ENCODE measurements at places on chromosomes 11 and 22. TPM values are rescaled to one million over a fixed set of nuclear protein-coding genes. Genes with fewer than 3 reads are reported as not detected.

- no peak for DNase-seq
These were observed 14.3 kb downstream of the NPTXR start for GRCh38 chr22:38829485-38829884.

The MIAT gene
- total RNA-seq = 1.9 TPM

GRCh38 chr22:41782751-41783150 is 17.7 kb upstream of the CCDC134 start:
- DNase-seq = no peak

The SMDT1 gene
- total RNA-seq = 165 TPM

The ME3 gene
- 29.8 TPM for total RNA-seq

The KRTAP5-10 gene
- not detected for total RNA-seq

- DNase-seq = no peak
These were observed 21.0 kb downstream of the FLI1 start for GRCh38 chr11:128714881-128715280.

The ACR gene
- total RNA-seq = not detected

- DNase-seq = no peak
These were observed 89.2 kb downstream of the GALNT18 start for GRCh38 chr11:11532574-11532973.

DNA sequence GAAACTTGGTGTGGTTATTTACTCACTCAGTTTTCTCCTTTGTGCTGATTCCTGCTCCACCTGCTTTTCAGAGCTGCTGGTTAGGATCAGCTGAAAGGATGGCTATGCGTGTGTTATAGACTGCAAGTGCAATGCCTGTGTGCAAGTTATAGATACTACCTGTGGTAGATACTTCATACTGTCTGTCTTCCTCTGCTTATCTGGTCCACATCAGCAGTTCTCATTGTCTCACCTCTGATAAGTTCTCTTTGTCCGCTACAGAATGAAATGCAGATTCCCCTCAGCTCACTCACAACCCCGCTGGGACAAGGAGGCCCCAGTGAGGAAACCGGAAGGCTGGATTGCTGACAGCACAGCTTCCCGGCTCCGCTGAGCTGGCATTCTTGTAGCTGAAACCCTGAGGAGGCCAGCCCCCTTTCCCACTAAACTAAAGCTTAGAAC is 37.5 kb upstream of the LYVE1 start:
- DNase-seq = peak; percentile 71

The DLG2 gene
- total RNA-seq = 5.7 TPM

GRCh38 chr11:117670443-117670842 is 126.6 kb downstream of the DSCAML1 start:
- no peak for DNase-seq

GRCh38 chr11:61546663-61547062 is 34.2 kb downstream of the SYT7 start:
- DNase-seq = no peak

DNA sequence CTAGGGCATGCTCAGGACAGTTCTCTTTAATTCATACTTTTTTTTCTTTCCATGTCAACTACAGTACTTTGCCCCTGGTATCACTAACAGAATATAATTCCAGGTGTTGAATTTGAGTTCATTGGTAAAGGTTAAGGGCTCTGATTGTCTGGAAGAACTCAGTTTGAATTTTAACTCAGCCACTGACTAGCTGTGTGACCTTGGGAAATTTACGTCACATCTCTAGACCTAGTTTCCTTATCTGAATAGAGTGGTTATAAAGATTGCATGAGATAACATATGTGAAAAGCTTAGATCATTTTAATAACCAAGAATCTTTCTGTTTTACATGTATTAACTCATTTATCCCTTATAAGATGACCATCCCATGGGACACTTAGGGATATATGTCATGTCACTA is 15.8 kb upstream of the ZC3H12C start:
- DNase-seq = no peak

GRCh38 chr11:122851366-122851966 is 13.2 kb downstream of the CRTAM start:
- no peak for DNase-seq

DNA sequence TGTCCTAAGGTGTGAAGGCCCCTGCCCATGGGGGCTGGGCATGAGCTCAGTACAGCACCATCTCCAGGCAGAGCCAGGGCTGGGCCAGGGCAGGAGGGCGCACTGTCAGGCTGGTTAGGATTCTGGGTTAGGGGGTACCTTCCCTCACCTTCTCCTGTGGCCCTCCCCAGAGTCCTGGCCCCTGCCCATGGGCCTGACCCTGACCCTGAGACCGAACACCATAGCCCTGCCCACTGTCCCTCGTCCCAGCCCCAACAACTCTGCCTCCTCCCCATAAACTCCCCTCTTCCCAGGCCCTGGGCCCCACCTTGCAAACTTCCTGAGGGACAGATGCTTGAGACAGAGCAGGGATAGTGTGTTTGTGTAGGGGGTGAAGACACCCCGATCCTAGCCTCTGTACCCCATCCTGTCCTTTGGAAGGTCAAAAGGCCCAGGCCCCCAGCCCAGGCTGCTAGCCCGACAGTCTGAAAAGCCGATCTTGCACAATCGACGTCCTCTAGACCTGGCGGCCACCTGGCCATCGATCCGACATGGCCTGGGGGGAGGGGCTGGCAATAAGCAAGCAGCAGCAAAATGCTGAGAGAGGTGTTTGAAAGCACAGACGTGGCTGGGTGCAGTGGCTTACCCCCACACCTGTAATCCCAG is 2.7 kb upstream of the TMPRSS6 start:
- DNase-seq = no peak

DNA sequence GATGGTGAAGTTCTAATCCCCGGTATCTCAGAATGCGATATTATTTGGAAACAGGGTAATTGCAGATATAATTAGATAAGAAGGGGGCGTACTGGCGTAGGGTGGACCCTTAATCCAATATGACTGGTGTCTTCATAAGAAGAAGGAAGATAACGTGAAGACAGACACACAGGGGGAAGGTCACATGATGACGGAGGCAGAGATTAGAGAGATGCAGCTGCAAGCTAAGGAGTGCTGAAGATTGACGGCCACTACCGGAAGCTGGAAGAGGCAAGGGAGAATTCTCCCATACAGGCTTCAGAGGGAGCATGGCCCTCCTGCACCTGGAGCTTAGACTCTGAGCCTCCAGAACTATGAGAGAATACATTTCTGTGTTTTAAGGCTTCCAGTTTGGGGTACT is 54.8 kb downstream of the MIAT start:
- no peak for DNase-seq

GRCh38 chr11:113465786-113466185 is 9.4 kb downstream of the DRD2 start:
- DNase-seq = no peak

DNA sequence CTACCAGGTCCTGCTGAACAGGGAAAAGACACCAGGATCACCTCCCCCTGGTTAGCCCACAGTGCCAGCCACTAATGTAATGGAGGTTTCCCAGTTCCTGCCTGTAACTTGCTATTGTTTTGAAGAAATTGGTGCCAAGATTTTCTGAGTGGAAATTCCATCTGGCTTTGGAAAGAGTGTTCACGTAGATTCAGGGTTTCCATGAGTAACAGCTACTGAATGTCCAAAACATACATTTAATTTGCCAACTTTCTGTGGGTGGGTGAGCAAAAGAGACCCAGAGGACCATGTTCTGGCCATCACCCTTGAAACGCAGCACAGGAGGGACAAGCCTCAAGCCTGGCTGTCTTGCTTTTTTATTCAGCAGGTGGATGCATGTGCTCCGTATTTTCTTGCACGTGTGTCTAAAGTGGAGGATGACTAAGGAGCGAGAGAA is 8.8 kb upstream of the DKK3 start:
- DNase-seq = no peak

GRCh38 chr11:10993186-10993585 is 135.3 kb upstream of the ZBED5 start:
- DNase-seq = no peak

The GLYATL1 gene
- total RNA-seq = not detected

- no peak for DNase-seq
These were observed 456.5 kb upstream of the CNTN5 start for GRCh38 chr11:98564233-98564632.

The MFNG gene
- total RNA-seq = 13.9 TPM

DNA sequence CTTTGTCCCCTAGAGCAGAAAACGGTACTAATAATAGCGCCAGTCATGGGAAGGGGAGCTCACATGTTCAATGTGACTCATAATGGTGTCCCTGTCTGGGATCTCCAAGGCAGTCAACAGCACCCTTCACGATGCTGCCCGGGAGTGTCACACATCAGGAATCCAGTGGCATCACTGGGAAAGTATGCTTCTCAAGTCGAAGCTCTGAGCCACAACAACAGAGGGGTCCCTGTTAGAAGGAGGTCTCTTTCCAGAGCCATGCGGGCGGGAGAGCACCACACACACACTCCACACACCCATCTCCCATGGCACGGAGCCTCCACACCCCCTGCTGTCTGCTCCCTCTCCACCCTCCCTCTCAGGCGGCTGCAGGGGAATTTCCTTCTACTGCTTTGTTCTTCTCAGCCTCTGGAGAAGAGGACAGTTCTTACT is 119.7 kb downstream of the ETS1 start:
- DNase-seq = peak; percentile 44

GRCh38 chr22:17732251-17732854 is 41.9 kb downstream of the BID start:
- no peak for DNase-seq

GRCh38 chr11:12762278-12762677 is 88.1 kb downstream of the TEAD1 start:
- no peak for DNase-seq

The B4GALNT4 gene
- total RNA-seq = 0.50 TPM

The RNH1 gene
- 171 TPM for total RNA-seq

The OVCH2 gene
- not detected for total RNA-seq

GRCh38 chr22:37260901-37261336 is 16.9 kb upstream of the RAC2 start:
- DNase-seq = peak; percentile 59

The POU2F3 gene
- total RNA-seq = not detected

DNA sequence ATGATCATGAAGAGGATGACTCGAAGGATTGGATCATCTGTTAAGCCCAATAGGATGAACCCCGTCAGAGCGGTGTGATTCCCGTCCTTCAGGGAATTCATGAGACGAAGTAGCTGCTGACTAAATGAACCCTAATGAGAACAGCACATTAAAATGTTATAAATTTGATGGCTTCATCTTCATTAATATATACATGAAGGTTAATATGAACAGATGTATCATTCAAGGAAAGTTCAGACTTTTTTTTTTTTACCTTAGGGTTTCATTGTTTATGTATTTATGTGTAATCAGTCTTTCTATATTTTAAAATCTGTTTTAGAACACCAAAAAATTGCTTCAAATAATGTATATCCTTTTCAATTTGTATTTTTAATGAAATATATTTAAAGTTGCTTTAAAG is at the start of gene OR5P2:
Gene OR5P2, minus strand, starts transcription at position 101 of the 400 bp plus-strand sequence. Its CDS starts 0 bp downstream, at position 101.
- no peak for DNase-seq

- DNase-seq = no peak
These were observed 13.5 kb upstream of the USP28 start for GRCh38 chr11:113888848-113889247.

The WNT11 gene
- 15.2 TPM for total RNA-seq

GRCh38 chr11:133712051-133712560 is 133.2 kb downstream of the SPATA19 start:
- no peak for DNase-seq

GRCh38 chr11:34245041-34245440 is 112.8 kb downstream of the ABTB2 start:
- no peak for DNase-seq

- DNase-seq = peak; percentile 31
These were observed 1.0 kb downstream of the PGGHG start for GRCh38 chr11:289712-290620.

GRCh38 chr11:17287058-17287457 is 10.5 kb downstream of the NUCB2 start:
- no peak for DNase-seq

All from left ventricle myocardium superior (tissue), 1 donor.